ENCODE measurements at places on chromosomes 7 and 10.

DNA sequence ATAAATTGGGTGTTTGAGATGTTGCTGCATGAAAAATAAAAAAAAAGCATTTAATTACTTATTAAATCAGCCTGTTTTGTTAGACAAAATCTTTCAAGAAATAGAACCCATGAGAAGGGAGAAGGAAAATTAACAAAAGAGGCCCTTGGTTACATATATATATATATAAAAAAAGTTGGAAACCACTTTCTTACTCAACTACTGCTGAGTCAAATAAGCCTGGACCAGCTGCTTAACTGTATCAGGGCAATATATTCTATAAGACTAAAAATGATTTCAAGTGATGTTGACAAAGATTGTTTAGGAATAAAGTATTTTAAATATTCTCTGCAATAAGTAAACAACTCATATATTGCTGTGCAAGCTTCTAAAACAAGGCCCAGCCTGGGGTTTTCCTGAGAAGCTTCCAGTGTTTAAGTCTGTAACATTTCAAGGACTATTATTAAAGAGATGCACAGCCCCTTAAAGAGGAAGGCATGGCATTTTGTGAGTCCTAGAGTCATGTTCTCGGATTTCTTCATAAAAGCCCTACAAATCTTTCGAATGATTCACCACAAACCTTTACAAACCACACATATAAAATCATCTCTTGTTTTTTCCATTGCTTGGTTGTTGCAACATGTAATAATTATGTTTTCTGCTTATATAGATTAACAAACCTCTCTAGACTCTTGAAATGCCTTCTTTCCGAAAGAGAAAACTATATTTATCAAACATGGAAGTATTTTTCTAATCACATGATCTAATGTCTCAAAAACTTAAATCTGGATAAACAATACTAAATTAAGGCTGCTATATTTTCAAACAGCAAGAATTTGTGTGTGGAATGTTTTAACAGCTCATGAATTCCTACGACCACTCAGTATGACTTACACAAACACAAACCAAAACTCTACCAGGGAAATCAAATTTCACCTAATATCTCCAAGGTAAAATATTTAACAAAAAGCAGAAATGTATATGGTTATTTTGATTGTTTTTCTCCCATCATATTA is 14.3 kb downstream of the JAZF1 start:
- no peak for DNase-seq

GRCh38 chr7:149431486-149432120 is 29.3 kb downstream of the ZNF777 start:
- no peak for DNase-seq

DNA sequence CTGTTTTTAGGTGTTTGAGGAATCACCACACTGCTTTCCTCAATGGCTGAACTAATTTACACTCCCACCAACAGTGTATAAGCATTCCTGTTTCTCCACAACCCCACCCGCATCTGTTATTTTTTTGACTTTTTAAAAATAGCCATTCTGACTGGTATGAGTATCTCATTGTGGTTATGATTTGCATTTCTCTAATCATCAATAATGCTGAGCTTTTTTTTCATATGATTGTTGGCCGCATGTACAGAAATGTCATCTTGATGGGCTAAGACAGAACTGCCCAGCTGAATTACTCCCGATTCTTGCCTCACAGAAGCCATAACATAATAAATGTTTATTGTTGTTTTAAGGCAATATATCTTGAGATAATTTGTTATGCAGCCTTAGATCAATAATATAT is 93.1 kb upstream of the DKK1 start:
- no peak for DNase-seq

DNA sequence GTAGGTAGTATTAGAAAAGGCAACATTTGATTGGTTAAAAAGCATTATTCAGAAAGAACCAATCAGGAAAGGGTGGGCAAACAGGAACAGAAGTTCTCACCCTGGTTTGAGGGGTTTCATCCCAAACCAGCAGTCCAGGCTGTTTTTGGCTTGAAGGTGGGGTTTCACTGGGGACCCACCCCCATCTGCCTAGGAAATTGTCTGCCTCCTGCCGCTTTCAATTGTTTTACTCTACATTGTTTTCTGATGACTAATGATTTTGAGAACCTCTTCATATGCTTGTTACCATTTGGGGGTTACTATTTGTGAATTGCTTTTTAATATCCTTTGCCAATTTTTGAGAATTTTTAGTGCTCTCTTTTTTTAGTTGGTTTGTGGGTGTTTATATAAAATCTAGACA is 3.3 kb upstream of the PCBD1 start:
- no peak for DNase-seq

DNA sequence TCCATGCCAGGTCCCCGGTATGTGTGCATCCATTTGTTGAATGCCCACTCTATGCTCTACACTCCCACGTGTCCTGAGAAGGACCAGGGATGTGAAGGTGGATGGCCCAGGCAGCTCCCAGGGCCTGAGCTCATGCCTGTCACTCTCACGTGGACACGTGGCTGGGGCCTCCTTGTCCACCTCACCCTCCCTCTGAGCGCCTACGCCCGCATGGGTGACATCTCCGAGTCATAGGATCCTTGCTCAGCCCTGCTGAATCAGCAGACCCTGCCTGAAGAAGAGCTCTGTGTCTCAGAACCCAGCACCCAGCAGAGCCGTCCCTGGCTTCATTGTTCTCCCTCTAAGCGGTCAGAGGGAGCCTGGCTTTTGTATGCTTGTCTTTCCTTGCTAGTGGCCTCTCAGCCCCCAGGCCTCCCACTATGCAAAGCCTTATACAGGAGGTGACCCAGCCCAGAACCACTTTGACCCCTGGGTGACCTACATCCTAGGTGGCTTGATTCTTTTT is 107.9 kb upstream of the PPIF start:
- DNase-seq: no peak

DNA sequence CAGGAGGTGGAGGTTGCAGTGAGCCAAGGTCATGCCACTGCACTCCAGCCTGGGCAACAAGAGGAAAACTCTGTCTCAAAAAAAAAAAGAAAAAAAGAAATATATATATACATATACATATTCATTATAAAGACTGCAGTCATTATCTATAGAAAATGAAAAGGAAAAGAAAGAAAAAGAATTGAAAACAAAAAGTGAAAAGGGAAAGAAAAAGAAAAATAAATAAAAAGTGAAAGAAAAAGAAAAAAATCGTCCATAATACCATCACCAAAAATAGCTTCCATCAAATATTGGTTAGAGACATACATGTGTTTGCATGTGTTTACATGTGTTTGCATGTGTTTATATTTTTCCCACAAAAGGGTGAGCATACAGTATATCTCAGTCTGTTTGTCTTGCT is 105.5 kb upstream of the PARD3 start:
- DNase-seq: no peak

All from activated T-helper 9 cell treated with anti-CD3 and anti-CD28 coated beads, Interleukin-2, amount 50 U/mL, for 16 hours (primary cell).